ENCODE measurements at places on chromosomes 4 and X.

GRCh38 chrX:40460926-40461325 is 119.8 kb upstream of the ATP6AP2 start:
- no peak for DNase-seq

GRCh38 chr4:126395664-126396063 is 1080.9 kb downstream of the FAT4 start:
- DNase-seq = no peak

DNA sequence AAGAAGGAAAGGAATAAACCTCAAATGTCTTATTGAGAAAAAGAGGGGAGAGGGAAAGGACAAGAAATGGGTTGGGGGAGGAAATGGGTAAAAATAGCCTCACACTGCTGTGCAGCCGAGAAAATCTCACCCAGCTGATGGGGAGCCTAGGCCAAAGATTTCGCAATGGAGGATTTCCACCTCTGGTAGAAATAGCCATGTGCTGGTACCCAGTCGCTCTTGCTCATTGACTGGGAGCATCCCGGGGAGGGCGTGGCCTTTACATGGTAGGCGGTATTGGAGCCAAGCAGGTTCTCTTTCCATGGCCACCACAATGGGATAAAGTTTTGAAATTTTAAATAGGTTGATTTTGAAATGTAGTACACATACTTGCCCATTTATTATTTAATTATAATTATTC is 255.1 kb upstream of the LDB2 start:
- no peak for DNase-seq

GRCh38 chr4:53477038-53477565 is 99.7 kb downstream of the FIP1L1 start:
- DNase-seq = no peak

DNA sequence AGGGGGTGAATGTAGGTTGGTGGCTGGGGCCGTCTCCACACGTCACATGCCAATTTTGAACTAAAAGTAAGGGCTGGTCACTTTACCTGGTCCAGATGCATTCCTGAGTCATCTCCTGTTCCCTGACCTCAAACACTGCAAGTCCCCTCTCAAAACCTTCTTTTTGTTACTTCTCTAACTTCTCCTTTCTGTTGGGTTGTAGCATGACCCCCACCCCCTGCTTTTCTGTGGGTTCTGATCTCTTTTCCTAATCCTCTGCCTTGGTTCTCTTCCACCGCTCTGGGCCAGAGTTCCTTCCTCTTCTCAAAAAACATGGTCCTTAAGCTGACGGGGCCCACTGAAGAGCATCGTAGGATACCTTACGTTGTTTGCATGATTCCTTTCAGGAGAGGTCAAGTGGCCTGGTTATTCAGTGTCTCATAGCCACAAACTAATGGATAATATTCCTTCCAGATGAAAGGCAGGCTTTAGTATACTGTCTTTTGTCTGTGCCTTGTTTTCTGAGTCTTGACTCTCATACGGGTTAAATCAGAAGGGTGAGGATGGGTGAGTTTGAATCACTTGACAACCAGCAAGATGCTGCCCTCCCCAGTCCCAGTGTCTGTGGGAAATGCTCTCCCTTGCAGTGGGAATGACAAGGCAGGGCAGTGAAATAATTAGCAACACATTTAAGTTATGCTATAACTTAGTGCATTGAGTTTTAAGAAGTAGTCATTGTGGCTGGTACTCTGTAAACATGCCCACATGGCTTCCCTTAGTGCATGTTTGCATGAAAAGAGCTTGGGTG is 15.1 kb downstream of the SMS start:
- no peak for DNase-seq

GRCh38 chr4:3834186-3834662 is 68.0 kb downstream of the ADRA2C start:
- no peak for DNase-seq

GRCh38 chr4:185322803-185323202 is 72.9 kb downstream of the LRP2BP start:
- DNase-seq = no peak

- DNase-seq = no peak
Observed at GRCh38 chr4:5906191-5906590, 13.3 kb upstream of the CRMP1 start.

GRCh38 chrX:112696481-112696880 is 16.7 kb upstream of the LHFPL1 start:
- DNase-seq = no peak

GRCh38 chrX:79094075-79094832 is 50.2 kb upstream of the GPR174 start:
- DNase-seq = no peak

DNA sequence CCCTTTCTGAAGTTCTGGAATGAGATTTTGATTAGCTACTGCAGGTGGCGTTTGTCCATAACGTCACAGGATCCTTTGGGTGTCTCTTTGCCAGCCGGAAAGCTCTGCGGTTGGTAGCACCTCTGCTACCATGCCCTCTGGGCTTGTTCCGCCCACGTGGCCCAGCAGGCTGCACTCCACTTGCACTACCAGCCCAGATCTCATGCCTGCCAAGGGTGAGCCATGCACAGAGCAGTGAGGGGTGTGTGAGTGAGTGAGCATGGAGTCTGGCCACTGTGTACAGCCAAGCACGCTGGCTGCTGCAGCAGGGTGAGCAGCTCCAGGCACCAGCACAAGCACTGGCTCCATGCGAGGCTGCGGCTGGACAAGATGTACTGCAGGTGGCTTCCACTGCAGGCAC is 6.6 kb upstream of the HNRNPD start:
- DNase-seq = no peak

DNA sequence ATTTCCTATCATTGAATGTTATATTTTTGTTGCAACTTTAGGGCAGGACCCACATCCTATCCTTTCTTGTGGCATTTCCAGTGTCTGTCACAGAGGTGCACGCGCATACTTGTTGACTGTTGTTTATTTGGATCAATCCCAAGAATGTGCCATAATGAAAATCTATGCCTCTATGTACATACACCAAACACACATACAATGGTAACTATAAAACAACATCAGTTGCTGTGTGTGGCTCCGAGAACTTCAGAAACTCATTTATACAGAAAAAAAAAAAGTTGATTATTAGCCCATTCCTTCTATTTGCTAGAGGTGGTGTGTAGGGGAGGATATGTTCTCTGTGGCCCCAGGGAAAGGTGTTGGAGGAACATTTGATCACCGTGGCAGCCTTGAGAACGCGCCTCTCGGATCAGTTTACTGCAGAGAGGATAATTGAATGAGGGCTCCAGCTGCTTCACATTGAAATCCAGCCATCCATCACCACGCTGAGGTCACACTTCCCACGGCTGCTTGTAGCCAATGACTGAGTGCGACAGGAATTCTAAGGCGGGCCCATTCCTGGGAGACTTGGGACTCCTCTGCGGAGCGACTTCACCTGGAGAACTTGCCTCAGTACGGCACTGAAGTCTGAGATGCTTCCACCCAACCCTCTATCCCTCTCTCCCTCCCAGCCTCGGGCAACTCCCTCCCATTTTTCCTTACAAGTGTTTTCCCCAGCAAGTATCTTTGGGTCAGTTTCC is 19.5 kb downstream of the SMPX start:
- no peak for DNase-seq

- DNase-seq = no peak
Observed at GRCh38 chr4:26061248-26061986, 147.4 kb downstream of the SMIM20 start.

DNA sequence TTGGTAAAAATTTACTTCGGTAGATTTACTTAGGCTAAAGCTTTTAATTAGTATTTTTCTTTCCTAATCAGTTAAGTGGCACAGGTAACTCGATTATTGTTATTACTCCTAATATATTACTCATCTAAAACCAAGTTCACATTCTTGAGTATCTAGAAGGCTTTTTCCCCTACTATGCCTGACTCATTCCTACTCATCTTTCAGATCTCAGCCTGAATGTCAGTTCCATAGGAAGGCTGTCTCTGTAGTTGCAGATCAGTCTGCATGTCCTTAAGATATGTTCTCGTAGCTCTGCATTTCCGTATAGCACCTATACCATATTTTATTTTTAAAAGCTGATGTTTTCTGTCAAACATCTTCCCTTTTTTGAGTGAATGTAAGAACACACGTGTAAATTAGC is 5.9 kb upstream of the FAM184B start:
- peak; percentile 18 for DNase-seq

DNA sequence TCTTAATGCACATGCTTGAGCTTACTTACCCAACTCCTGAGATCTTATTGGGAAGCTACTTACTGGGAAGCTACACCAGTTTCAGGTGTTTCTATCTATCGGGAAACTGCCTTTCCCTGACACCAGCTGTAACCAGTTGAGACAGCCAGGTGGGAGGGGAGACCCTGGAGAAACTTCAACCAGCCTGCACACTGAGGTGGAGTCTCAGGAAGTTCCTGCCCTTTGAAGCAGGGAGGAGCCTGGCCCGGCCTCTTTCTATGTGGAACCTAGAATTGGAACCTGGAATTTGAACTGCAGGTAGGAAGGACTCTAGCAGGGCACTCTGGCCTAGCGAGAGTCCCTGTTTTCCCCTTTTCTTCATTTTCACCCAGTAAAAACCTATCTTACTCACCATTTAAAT is 425.8 kb upstream of the PABPC4L start:
- no peak for DNase-seq

DNA sequence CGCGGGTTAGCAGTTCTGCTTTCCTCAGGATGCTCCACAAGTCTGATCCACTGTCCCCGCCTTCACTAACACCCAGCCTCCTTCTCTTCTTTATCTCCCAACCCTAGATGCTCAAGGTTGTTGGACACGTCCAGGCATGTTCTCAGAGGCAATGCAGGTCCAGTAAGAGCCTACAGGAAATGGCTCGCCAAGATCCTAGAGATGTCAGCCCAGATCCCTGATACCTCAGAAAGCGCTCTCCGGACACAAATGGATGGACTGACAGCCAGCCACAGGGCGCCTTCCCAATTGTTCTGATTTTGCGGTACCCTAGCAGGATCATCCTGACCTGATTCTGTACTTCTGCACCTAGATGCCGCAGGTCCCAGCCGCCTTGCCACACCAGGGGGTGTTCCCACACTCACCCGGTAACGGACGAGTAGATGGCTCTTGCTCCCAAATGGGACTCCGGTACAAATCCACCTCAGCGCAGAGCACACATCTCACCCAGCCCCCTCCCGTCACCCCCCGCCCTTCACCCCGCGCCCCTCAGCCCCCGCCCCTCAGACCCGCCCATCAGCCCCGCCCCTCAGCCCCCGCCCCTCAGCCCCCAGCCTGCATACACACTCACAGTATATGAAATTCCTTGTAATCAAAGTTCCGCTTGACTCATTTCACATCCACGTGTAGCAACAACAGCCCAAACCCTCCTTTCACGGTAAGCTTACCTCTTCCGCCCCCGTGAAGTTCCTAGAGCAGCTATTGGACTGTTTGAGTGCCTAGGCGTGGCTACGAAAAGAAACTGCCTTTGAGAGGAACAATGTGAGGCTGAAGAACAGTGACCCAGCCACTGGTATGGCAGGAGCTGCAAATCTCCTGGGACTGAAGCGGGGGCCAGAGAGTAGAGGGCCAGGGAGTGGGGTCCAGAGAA is at the start of gene EDA2R:
Gene EDA2R (minus strand): TSS at position 488 of the 910 bp plus-strand sequence. CDS start 23,058 bp downstream, outside the sequence.
- DNase-seq = no peak

DNA sequence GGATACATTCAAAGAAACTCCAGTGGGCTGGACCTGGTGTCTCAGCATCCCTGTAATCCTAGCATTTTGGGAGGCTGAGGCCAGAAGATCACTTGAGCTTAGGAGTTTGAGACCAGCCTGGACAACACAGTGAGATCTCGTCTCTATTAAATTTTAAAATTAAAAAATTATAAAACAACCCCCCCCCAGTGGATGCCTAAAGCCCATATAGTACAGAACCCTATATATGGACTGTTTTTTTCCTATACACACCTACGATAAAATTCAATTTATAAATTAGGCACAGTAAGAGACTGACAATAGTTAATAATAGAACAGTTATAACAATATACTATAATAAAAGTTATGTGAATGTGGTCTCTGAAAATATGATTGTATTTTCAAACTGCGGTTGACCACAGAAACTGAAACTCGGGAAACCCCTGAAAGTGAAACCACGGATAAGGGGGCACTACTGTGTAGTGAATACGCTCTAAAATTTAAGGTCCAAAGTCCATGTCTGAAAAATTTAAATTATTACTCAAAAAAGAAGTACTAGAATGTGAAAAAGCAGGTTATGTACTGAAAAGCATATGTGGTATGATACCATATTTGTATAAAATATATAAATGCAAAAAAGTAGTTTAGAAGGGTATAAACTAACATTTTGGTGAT is 2.0 kb downstream of the SMIM14 start:
- no peak for DNase-seq

DNA sequence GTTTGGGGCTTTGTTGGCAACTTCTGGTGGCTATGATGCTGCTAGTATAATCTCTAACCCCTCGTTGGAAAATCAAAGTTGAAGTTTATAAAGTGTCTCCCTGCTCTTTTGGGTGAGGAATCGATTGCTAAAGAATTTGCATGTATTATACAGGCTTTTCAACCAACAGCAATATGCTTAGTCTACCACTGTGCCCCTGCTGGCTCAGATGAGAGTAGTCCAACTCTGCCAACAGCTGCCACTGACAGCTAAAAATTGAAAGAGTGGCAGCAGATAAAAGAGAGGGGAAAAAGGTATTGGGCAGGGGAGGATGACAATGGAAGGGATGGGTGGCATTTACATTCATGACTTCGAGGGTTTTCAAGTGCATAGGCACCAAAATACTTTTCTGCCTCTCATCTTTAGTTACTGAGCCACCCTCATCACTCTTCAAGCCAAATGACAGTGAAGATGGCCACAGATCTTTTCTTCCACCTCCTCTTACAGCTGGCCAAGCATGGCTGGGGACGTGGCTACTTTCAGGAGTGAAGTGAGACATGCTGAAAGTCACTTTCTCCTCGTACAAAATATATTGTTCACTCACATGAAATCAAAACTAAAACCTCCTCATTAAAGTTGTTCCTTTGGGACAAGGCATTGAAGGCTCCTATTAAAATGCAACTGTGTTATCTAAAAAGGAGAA is 2.7 kb upstream of the GRIA3 start:
- DNase-seq = no peak

- DNase-seq = no peak
Observed at GRCh38 chr4:32032136-32032672, 1312.0 kb downstream of the PCDH7 start.

GRCh38 chr4:61853041-61853440 is 652.9 kb downstream of the ADGRL3 start:
- DNase-seq = no peak

DNA sequence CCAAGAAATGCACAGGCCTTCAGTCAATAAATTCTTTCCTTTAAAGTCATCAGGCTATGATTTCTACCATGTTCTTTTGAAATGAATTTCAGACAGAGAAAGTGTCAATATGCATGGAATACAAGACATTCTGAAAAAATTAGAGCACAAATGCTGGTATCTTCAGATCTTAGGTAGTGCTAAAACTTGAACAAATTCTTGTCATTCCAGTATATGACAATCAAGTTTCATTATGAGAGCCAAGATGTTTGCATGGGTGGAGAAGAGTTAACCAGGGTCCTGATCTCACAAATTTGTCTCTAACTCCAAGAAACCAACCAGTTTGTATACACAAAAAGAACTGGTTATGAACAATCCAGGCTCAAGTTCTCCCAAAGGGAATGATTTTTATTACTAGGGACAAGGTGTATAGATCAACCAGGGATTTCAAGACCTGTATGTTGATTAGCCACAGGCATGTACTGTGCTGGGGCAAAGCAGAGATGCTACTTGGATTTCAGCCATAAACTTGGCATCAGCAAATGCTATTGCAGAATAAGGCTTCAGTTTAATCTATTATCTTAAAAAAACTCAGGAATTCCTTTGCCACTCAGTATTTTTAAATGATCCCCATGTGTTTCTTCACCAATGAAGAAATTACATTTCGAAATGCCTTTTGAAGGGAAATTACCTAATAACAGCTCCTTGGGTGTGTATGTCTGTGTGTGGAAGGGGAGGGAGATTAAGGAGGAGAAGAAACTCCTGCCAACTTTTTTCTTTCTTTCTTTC is 69.7 kb downstream of the FANCB start:
- DNase-seq = no peak

Measured in AG04450 (cell line).